Stimulated activated CD8-positive, alpha-beta memory T cell treated with anti-CD3 and anti-CD28 coated beads, Interleukin-4, amount 100 ng/mL, for 4 hours (primary cell): ENCODE measurements at places on chromosomes 7 and 10.

GRCh38 chr7:36802459-36803135 lies 78.3 kb upstream of the AOAH start:
- no peak for DNase-seq

GRCh38 chr10:128629111-128630096 lies 503.2 kb upstream of the MKI67 start:
- no peak for DNase-seq

DNA sequence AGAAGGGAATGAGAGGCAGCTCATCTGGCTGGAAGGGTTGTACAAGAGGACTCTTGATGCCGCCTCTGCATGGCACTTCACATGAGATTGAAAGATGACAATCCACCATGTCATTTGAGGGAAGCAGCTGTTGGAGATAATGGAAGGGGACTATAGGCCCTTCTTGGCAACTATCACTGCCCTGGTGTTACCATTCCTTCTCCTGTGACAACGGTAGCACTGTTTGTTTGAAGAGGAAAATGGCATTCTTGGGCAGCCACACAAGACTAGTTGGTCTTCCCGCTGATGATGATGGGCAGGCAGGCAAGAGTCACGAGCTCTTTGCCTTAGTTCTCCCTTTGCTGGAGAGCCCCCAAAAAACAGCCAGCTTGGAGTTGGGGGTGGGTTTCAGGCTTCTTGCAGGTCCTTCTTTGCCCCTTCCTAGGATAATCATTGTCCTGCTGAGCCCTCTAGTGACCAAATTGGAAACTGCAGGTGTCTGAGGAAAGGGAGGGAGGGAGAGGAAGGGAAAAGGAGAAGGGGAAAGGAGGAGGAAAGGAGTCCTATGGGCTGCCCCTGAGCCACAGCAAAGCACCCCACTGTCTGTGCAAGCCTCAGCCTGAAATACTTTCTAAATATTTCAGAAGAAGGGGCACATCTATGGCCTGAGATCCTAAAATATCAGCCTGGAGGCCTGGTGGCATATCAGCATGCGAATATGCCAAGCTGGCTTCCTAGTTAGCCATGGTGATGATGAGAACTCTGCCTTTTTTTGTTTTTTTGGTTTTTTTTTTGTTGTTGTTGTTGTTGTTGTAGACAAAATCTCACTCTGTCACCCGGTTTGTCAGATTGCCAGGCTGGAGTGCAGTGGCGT lies 165.6 kb upstream of the KMT2E start:
- no peak for DNase-seq

DNA sequence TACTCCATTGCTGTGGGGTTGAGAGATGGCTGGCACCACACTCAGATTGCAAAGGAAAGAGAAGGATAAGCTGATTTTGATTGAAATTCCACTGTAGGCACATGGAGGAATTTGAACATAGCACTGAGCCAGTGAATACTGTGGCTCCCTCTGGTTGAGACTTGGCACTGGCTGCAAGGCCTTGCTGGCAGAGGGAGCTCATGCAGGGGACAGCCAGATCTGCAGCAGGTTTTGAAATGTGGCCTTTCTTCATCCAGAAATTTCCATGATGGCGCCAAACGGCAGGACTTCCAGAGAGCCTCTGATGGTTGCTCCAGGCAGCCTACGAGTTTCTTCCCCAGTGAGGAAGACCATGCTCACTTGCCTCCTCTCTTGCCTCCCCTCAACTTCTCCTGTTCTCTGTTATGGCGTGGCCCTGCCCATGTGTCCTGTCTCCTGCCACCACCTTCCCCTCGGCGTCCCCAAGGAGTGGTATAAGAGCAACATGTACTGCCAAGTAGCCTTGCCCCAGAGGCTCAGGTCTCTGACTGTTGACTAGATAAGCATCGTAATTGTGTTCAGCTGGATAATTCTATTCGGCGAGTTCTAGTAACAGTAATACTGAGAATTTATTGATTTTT lies 265.6 kb downstream of the CCDC3 start:
- DNase-seq: no peak

- no peak for DNase-seq
These were observed 18.0 kb upstream of the VCL start for GRCh38 chr10:73979809-73980433.

DNA sequence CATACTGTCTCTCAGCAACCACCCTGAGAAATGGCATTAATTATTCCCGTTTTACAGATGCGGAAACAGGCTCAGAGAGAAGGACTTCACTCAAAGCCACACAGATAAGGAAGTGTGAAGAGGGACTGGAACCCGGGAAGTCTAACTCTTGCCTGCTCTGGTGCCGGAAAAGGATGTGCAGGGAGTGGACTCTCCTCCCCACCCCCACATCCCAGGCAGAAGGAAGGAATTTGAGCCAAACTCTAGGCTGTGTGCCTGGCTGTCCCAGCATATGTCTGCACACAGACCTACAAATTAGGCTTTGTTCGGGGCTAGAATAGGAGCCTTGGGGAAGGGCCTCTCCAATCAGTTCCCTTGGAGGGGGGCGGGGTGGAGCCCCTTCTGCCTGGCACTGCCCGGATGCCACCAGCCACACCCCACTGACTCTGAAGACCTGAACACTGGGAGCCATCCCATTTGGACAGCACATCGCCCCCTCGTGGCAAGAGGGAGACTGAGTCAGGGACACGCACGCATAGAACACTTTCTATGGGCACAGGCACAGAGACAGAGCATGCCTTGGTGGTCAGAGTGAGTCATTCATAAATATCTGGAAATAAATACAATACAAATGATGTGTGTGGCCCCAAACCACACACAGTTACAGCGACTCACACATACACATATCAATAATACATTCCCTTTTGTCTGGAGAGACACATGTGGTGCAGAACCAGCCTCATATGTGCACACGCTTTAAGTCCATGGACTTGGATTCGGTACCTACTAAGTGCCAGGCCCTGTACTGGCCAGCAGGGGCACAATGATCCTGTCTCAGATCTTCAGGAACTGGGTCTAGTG lies 13.1 kb downstream of the LZTS2 start:
- DNase-seq: no peak

DNA sequence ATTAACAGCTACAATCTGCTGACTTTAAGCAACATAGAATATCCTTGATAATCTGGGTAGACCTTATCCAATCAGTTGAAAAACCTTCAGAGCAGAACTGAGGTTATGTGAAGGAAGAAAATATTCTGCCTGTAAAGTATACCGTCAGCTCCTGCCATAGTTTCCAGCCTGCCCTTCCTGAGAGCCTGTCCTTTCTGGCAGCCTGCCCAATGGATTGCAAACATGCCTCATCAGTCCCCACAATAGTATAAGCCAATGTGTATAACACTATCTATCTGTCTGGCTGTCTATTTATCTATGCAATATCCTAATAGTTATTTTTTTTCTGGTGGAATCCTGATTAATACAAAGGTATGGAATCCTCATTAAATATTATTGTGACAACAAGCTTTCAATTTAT lies 489.2 kb upstream of the KCND2 start:
- DNase-seq: no peak

DNA sequence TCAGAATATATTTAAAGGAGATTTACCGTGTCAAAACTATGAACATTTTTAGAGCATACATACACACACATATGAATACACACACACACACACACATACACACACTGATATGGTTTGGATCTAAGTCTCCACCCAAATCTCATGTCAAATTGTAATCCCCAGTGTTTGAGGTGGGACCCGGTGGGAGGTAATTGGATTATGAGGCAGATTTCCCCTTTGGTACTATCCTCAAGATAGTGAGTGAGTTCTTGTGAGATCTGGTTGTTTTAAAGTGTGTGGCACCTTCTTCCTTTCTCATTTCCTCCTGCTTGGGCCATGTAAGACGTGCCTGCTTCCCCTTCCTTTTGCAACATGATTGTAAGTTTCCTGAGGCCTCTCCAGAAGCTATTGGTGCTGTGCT lies 515.0 kb upstream of the ZMIZ1 start:
- no peak for DNase-seq

DNA sequence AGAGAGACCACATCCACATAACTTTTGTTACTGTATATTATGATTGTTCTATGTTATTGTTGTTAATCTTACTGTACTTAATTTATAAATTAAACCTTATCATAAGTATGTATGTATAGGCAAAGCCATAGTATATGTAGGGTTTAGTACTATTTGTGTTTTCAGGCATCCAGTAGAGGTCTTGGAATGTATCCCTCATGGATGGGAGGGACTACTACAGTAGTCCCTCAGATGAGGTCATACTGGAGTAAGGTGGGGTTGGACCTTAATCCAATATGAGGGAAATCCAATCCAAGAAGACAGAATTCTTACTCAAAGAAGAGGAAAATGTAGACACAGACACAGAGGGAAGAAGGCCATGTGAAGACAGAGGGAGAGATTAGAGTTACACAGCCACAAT lies 34.1 kb upstream of the MALRD1 start:
- DNase-seq: no peak
